OCI-M1 (cell line): ENCODE measurements at places on chromosomes 16 and 17.

DNA sequence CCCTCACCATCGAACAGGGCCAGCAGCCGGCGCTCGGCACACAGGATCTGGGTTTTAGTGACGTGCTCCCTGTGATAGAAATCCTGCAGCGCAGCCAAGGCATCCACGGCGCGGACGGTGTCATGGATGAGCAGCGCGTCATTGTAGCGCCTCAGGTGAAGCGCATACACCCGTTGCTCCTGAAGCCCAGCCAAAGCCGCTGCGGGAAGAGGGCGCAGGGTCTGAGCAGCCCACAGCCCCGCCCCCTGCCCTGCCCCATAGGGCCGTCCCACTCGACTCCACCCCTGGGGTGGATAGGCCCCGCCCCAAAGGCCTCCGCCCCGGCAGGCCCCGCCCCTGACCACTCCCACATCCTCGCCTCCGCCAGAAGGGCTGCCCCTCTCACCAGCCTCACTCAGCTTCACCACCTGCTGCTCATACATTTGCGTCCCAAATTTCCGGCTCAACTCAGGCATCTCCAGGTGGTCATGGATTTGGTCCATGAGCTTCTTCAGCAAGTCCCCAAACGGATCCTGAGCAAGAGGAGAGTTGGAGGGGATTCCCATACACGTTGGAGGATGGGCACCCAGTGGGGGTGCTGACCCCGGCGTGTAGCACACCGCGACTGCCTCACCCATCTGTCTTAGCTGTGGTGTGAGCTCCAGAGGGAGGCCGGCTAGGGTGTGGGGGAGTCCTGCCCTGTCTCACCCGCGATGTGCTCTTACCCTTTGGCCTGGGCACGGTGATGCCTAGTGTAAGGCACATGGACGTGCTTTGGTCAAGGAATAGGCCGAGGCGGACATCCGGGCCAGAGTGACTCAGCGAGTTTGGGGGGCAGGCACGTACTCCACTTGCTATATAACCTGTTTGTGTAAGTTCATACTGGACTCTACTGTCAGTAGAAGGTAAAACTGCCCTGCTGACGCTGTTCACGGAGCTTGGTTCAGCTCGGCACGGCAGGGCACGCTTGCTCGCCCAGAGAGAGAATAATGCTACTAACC, 4.6 kb downstream of the DHX58 start:
- peak; percentile 91 for DNase-seq

DNA sequence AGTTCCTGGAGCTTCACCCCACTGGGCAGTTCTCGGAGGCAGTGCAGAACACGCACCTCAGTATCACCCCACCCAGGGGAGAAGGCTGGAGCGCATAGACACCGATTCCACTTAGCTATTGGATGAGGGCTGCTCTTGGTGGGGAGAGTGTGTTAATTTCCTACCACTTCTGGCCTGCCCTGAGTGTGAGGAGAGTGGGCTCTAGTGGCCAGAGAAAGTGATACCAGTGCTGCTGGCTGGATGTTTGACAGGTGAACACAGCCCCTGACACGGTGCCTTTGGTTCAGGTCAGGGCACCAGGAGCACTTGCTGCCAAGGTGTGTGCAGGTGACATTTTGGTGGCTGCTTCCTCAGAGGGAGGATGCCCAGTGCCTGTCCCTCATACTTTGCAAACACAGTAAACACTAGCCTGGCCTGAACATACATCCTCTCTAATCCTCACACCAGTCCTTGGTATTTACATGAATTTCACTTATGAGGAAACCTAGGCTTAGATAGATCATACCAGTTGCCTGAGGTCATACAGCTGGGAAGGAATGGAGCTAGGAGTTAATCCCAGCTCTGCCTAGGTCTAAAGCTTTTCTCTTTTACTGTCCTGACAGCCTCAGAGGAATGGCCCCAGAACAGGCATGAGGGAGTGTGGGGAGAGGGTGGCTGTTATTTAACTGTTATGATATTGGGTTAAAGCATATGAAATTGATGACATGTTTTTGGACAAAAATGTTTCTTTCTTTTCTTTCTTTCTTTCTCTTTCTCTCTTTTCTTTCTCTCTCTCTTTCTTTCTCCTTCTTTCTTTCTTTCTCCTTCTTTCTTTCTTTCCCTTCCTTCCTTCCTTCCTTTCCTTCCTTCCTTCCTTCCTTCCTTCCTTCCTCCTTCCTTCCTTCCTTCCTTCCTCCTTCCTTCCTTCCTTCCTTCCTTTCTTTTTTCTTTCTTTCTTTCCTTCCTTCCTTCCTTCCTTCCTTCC, 21.0 kb upstream of the ITGAX start:
- DNase-seq: peak; percentile 63

DNA sequence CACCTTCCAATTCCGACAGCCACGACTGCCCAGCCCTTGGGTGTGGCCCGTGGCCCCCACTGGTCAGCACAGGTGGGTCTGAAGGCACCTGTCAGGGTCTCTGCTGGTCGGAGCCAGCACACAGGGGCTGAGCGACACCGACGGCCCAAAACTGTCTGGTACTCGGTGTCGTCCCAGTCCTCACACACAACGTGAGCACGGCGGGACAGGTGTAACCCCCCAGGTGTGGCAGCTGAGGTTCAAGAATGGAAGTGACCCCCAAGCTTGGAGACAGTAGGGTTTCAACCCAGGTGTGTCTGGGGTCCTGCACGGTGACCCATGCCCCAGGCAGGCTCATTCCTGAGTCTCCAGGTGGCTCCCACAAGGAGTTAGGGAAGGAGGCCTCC, 1.0 kb downstream of the GALNS start:
- no peak for DNase-seq

GRCh38 chr16:88003316-88003715, 52.1 kb downstream of the BANP start:
- DNase-seq: no peak

DNA sequence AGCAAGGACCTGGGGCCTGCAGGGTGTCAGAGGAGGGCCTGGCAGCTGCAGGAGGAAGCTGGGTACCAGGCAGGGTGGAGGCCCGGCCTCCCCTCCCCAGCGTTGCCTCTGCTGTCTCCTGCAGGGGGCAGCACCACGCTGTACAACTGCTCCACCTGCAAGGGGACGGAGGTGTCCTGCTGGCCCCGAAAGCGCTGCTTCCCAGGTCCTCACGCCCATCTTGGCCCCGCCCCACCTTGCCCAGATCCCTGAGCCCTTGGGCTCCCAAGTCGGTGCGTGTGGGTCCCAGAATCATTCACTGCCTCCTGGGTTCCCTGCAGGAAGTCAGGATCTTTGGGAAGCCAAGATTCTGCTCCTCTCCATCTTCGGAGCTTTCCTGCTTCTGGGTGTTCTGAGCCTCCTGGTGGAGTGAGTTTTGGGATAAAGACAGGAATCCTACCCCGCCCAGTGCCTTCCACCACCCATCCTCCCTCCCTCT, 1.2 kb downstream of the TMEM95 start:
- DNase-seq: peak; percentile 90

GRCh38 chr16:74202009-74202408, 94.6 kb upstream of the PSMD7 start:
- no peak for DNase-seq

- no peak for DNase-seq
These were observed 127.3 kb downstream of the KATNIP start for GRCh38 chr16:27677263-27677662.

DNA sequence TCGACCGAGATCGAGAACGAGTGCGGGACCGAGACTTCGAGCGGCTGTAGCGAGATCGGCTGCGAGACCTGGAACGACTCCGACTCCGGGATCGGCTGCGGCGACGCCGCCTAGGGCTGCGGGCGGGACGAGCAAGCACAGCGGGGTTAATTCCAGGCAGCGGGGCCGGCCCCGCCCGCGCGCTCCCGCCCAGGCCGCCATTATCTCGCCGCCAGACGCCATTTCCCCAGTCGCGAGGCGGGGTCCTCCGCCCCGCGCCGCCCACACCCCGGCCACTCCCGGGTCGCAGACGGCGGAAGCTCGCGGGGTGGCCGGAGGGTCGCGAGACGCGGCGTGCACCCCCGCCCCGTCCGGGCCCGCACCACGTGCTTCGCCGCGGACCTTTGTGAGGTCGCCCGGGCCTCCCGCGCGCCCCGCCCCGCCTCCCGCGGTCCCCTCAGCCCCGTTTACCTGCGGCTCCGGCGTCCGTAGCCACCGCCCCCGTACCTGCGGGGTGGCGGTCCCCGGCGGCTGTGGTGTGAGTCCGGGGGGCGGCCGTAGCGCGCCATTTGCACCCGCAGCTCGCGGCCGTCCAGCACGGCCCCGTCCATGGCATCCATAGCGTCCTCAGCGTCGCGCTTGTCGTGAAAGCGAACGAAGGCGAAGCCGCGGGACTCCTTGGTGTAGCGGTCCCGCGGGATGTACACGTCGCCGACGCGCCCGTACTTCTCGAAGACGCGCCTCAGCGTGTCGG, 616 bp downstream of the SRSF2 start:
- DNase-seq: peak; percentile 75

- DNase-seq: no peak
These were observed 173.2 kb downstream of the LGALS9B start for GRCh38 chr17:20294120-20294519.

- DNase-seq: no peak
These were observed 20.1 kb downstream of the YWHAE start for GRCh38 chr17:1379930-1380313.

GRCh38 chr17:337453-337852, 15.2 kb downstream of the RPH3AL start:
- DNase-seq: no peak

- no peak for DNase-seq
These were observed 429.4 kb upstream of the MAF start for GRCh38 chr16:80029761-80030481.

GRCh38 chr16:12639044-12639443, 164.6 kb downstream of the CPPED1 start:
- DNase-seq: no peak

GRCh38 chr16:73347500-73348375, 299.8 kb upstream of the ZFHX3 start:
- DNase-seq: no peak

DNA sequence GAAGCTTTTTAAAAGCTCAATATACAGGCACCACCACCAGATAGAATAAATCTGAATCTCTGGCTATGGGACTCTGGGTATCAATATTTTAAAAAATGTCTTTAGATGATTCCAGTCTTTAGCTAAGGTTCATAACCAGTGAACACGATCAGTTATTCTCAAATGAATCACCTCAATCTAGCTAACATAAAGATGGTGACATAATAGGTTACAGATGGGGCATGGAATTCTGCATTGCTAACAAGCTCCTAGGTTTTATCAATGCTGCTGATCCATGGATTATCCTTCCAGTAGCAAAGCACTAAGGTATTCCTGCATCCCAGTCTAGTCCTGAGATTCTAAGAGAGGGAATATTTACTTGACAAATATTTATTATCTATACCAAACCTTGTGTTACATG, 415.5 kb upstream of the CDH11 start:
- no peak for DNase-seq

DNA sequence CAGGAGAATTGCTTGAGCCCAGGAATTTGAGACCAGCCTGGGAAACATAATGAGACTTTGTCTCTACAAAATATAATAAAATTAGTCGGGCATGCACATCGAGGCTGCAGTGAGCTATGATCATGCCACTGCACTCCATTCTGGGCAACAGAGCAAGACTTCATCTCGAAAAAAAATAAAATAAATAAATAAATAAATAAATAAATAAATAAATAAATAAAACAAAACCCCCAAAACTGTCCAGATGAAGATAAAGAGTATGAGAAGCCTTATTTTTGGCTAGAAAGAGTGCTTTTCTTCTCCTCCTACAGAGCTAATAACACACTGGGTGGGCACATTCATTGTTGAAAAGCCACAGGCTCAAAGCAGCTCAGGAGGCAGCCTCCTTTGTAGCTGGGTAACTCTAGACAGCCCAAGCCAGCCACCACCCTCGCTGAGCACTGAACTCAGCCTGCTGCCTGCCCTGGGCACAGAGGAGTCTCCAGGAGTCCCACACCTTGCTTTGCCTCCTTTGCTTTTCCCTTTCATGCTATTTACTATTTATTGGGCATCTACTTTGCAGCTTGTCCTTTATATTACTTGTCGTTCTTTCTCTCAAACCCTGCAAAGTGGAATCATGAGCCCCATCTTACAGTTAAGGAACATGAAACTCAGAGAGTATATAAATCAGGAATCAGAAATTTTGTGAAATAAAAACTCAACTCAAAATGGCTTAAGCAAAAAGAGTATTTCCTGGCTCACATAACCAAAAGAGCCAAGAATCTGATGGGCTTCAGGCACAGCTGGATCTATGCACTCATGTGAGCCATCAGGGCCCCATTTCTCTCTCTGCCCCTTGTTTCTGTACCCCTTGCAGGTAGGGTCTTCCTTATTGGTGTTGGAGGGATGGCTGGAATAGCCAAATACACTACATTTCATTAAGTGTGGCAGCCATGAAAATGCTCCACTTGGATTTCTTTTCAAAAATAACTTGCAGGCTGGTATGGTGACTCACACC, 18.1 kb upstream of the C16orf87 start:
- no peak for DNase-seq

- no peak for DNase-seq
These were observed 2.0 kb downstream of the DDX5 start for GRCh38 chr17:64503821-64504768.

DNA sequence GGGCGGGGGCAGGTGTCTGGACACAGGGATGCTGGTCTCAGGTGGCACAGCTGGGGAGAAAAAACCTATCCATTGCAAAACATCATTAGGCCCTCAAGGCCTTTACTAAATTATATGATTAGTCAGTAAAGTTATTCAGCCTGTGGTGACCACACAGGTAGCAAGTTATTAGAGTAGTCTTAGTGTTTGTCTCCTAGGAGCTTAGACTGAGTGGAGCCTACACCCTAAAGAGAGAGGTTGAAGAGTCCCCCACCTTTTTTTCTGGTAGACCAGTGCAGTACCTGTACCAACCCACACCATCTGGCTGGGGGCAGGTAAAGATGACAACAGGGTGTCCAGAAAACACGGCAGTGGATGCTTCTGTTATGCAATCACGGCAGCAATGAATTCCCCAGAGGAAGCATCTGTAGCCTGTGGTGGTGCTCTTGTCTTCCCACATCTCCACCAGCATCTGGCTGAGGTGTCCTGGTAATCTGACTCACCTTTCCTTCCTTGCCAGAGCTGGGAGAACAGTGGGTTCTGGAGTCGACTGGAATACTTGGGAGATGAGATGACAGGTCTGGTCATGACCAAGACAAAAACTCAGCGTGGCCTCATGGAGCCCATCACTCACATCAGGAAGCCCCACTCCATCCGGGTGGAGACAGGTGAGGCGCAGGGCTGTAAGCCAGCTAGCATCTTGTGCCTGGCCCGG, 11.0 kb downstream of the MYCBPAP start:
- DNase-seq: no peak

- DNase-seq: peak; percentile 99
These were observed 44.5 kb downstream of the ZNRF1 start for GRCh38 chr16:75043175-75043895.

GRCh38 chr16:27285676-27286196, 17.2 kb upstream of the NSMCE1 start:
- peak; percentile 63 for DNase-seq

DNA sequence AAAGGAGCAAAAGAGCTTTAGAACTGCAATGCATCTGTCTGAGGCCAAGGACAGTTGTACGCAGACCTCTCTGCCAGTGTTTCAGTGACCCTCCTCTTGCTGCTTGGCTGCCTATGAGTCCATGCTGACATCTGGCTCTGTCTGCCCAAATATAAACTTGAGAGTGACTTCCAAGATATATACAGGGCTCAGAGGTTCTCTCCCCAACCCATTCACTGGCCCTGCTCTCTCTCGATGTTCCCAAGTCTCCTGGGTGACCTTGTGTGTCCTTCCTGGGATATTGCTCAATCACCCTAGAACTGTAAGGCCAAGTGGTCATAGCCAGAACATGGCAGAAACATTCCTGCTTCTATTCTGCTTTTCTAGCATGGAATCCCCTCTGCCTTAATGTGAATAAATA, 716.3 kb downstream of the WWOX start:
- DNase-seq: no peak
